ENCODE measurements at places on chromosomes 5 and 9.
A peak's percentile ranks its signal among the peaks of the same experiment; 100 is the strongest.

DNA sequence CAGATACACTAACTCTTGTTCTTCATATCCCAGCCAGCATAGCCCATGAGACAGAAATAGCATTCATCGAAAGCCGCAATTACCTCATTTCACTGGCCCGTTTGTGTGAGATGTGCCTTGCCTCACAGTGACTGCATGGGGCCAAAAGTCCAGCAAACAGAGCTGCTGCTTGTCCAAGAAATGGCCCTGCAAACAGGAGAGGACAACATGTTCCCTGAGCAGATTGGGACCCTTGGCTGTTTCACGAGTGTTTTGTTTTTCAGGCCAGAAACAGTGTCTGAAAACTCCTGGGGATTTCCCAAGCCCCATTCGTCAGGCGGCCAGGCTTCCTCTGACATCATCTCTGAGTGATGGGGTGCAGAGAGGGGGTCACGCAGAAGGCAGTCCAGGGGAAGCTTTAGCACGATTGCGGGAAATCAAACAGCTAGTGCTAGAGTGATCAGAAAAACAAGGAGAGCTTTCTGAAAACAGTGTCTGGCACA is 503.6 kb upstream of the PAPPA start:
- no peak for DNase-seq

GRCh38 chr5:96566833-96567587 is 95.2 kb upstream of the CAST start:
- DNase-seq: no peak

- DNase-seq: no peak
Measured at GRCh38 chr5:115267617-115268016, 4.9 kb upstream of the PGGT1B start.

GRCh38 chr9:32351845-32352244 is 32.6 kb upstream of the ACO1 start:
- DNase-seq: no peak

GRCh38 chr5:149048811-149049210 is 14.1 kb downstream of the SH3TC2 start:
- DNase-seq: no peak

- DNase-seq: no peak
Measured at GRCh38 chr5:74945561-74946165, 79.5 kb upstream of the FAM169A start.

DNA sequence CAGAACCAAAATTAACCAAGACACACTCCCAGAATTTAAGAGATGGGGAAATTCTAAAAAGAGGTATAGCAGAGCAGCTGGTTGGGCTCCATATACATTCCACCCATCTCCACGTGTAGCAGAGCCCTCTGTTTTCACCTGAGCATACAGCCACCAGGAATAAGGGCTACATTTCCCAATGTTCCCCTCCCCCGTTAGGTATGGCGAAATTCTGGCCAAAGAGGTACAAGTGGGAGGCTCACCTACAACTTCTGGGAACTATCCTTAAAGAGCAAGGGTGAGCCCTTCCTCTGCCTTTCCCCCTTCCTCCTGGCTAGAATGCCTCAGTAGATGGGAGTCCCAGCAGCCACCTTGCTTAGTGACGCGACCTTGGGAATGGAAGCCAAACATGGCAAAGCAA is 5.3 kb upstream of the SAP30L start:
- no peak for DNase-seq

DNA sequence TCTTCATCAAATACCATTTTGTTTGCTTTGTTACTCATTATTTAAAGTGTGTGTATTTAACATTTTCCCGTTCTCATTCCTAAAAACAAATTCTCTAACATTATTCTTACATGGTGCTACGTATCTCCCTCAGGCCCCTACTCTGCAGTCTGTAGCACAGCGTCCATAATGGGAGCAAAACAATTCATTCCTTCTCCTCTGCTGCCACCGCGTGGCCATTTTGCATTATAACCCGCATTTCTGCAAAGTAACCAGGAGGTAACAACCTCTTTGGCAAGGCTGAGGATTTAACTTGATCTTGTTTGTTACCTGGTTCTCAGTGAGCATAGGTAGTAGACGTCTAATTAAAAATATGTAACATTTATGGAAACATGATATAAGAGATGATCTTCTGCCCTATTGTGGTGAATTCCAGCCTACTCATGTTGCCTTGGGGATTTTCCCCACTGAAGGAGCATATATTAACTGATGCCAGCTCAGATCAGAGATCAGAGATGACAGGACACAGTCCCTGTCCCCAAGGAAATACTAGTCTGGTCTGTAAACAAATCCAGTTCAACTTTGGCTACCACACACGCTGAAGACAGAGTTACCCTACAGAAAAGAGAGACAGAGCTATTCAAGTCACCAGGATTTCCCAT is 10.5 kb downstream of the OR1K1 start:
- DNase-seq: peak; percentile 54

- DNase-seq: no peak
Measured at GRCh38 chr9:84397822-84398221, 57.3 kb upstream of the SLC28A3 start.

DNA sequence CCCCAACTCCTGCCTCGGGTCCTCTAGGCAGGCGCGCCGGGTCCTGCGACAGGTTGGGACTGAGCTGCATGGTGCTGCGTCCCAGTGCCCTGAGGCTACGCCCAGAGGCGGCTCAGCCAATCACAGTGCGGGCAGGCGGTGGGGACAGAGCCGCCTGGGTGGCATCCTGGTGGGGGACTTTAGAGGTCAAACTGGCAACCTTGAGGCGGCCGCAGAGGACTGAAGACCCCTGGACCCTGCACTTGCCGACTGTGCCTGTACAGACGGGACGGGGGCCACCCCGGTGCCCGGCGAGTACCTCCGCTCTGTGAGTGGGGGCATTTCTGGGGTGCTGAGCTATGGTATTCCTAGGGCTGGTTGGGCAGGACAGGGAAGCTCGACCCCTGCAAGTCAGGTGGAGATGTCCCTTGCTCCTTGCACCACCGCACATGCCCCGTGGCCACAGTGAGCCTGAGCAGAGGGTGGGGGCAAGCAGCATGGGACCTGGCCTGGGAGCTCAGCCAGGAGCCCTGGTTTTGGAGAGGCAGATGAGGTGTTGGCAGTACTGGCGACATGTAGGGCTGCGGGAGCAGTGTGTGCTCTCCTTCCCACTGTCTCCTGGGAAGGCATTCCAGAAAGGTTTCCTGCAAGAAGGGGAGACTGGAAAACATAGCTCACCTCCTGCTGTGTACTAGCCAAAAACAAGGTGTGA is 45.5 kb downstream of the CTSL start:
- no peak for DNase-seq

DNA sequence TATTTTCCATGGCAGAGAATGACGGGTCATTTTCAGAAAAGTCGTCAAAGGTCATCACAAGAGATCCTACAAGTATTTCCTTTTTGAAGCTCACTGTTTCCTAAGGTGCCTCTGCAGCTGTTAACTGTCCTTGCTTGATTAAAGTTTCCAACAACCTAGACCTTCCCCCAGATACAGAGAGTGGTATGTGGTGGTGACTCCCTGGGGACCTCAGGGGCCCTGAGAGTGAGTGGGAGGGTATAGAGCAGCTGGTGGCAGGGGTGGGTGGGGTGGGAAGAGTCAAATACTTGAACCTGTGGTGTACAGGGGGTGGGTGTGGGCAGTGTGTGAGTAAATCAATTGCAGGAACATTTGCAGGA is 1.6 kb upstream of the CD72 start:
- DNase-seq: no peak

- DNase-seq: no peak
Measured at GRCh38 chr5:151029179-151030055, 9.0 kb downstream of the GPX3 start.

GRCh38 chr9:36470643-36471290 is 70.7 kb upstream of the RNF38 start:
- no peak for DNase-seq

- no peak for DNase-seq
Measured at GRCh38 chr9:104905931-104906330, 22.0 kb downstream of the ABCA1 start.

- no peak for DNase-seq
Measured at GRCh38 chr5:37565062-37565670, 186.0 kb downstream of the WDR70 start.

DNA sequence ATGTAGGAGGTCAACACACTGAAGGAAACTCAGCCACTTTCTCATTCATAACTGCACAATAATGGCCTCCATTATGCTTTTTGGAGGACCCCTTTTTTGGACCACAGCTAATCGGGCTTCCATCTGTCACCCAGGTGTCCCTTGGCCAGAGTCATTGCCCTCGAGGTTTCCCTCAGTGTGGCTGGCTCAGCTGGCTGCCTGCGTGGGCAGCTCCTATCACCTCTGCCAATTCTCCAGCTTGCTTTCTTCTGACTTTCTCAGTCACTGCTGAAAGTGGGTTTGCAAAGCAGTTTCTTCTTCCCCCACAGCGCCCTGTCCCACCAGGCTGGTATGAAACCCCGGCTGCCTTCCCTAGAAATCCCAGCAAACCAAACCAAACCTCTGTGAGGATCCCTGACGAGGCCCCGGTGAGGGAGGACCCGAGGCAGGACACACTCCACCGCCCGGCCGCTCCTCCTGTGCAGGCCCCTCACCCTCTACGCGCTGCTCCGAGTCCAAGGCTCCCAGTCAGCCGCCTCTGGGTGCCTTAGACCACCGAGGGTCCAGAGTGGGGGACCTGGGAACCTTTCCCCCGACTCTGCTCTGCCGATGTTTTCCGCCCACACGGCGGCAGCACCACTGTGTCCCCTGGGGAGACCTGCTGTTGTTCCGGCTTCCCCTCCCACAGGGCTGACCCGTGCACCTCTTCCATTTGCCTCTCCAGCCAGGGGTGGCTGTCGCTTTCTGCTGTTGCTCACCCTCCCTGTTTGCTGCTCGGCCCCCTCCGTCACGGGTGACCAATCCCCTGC is 109.5 kb downstream of the TENT4A start:
- no peak for DNase-seq

- no peak for DNase-seq
Measured at GRCh38 chr5:169655353-169655752, 18.3 kb downstream of the DOCK2 start.

- DNase-seq: no peak
Measured at GRCh38 chr5:151495320-151495719, 47.9 kb downstream of the SLC36A1 start.

GRCh38 chr5:11305245-11305644 is 544.2 kb upstream of the DAP start:
- DNase-seq: no peak

DNA sequence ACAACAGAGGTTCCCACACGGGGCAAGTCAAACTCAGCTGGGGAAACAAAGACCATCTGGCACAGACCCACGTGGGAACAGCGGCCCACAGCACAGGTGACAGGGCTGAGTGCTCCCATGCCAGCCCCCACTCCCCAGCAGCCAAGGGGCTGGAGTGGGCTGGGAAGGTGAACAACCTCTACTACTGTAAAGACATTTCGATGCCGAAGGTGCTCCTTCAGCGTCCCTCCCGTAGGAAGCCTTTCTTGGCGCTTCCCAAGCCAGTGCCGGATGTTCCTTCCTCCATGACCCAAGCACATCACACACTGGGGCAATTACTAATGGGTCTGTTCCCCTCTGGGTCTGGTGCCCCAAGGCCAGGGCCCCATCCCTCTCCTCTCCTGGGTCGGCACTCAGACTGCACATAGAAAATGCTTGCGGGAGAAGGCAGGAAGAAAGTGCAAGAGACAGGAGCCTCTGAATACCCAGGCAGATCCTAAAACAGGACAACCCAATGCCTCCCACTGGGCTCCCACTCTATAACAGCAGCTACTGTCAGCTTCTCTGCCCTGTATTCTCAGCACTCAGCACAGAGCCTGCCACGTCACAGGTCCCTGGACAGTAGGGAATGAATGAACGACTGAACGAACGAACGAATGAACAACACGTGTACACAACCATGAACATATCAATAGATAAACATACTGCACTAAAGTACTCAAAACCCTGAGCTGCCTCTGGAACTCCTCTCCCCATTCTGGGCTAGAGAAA is 77.0 kb upstream of the LRRTM2 start:
- DNase-seq: no peak

GRCh38 chr5:73666891-73667290 is 40.9 kb downstream of the ARHGEF28 start:
- no peak for DNase-seq

- peak; percentile 85 for DNase-seq
Measured at GRCh38 chr9:92133949-92134604, 18.9 kb upstream of the SPTLC1 start.

DNA sequence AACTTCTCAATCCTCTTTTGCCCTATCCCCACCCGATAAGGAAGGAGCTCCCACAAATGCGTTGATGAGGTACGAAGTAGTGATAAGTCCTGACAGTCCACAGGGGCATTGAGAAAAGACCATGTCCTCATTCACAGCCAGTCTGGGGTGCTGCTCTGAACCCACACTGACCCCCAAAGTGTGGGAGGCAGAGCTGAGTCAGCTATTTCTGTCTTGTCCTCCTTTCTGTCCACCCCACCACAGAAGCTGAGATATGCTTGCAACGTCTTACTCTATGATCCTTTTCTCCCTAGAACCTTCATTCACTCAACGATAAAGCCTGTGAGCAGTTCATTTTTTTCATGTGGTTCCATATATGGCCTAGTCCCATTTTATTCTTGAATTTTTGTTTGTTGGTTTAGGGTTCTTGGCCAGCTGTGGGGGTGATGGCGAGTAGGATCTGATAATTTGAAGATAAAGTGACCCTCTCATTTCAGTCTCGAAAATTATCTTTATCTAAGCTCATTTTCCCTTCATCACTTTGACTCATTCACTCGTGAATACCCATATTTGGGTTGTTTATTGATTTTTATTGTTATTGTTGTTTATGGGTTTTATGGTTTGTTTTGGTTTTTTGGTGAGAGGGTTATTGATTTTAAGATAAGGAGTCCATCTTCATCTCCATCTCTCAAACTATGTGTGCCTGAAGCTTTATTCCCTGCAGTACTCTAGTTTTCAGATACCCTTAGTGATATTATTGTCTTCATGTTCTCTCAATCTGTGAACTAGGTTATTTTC is 58.5 kb upstream of the ZNF366 start:
- no peak for DNase-seq

GRCh38 chr5:175621971-175622370 is 35.9 kb upstream of the HRH2 start:
- no peak for DNase-seq

DNA sequence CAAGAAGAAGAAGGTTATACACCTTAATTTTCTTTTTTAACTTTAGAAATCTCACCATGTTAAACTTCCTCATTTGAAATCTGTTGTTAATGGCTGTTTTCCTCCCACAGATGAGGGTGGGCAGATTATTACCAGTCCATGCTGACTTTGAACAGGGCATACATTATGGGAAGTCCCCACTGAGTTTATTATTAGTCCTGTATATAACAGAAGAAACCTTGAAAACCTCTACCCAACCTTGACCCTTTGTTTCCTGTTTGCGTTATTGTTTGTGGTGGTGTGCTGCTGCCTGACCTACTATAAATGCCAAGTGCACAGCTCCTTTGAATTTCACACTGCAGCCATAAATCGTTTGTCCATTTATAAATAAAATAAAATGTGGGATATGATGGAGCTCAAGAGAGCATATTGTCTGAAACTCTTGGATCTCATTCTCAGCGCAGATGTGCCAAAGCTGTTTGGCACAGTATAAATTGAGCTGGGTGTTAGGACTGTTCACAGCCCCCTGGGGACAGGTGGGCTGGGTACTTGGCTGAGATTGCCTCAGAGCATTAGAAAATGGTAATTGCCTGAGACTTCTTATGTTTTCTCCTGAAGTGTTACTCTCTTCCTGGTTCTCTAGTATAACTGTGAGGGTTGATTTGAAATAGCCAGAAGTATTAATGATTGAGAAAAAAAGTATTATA is 139.6 kb downstream of the SPATA31D1 start:
- no peak for DNase-seq

Measured in D721Med (cell line).